ENCODE measurements at places on chromosomes 2 and 18.
A peak's percentile ranks its signal among the peaks of the same experiment; 100 is the strongest.

DNA sequence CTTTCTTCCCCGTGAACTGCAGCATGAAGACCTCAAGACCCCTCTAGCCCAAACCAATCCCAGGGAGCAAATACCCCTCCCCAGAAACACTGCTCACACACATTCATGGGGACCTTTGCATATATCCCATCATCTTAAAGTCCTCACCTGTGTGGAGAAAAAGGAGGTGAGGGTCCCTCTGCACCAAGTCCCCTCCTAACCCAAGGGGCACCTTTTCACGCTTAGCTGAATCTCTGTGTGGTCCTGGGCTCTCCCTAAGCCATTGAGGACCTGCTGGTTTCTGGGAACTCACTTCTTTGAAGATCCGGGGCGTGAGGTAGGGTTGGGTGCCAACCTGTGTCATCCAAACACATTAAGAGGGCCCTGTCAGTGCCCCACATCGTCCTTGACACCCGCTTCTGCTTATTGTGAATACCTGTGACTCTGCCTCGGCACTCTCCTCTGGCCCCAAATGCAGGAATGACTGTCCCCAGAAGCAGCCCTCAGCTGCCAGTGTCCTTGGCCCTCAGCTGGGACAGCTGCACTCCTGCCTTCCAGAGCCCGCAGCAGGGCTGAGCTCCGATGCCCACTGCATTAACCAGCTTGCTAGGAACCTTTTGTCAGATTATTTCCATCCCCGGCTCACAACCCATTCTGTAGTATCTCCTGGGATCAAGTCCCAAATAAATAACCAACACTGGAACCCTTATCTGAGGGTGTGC lies 41.3 kb upstream of the ITM2C start:
- no peak for DNase-seq

GRCh38 chr18:35623255-35623654 lies 41.7 kb downstream of the GALNT1 start:
- no peak for DNase-seq

DNA sequence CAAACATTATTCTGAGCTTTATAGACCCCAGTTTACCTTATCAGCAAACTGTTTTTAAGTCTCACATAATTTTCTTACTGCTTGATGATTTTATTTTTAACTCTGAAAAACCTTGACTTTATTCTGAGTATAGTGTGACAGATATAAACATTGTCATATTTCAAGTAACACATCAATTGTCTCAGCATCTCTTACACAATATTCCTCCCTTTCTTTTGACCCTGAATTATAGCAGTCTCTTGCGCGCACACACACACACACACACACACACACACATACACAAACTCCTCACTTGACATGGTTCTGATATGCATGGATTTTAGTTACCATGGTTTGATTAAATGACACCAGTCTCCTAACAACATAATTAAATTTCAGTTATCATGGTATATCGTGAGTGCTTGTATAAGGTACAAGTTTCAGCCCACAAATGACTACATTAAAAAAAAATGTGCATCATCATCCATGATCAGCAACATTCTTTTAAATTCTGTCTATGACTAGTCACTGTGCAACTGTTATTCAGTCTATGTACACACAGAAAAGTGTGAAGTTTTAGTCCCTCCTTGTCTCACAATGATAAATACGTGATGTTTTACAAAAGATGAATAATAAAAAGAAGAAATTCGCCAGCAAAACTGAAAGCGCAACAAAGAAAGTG lies 39.5 kb upstream of the TACR1 start:
- DNase-seq = no peak

GRCh38 chr18:56083097-56083521 lies 495.1 kb upstream of the TCF4 start:
- no peak for DNase-seq

- no peak for DNase-seq
These were observed 9.7 kb upstream of the SNED1 start for GRCh38 chr2:240988571-240989271.

GRCh38 chr2:71601136-71602114 lies 148.1 kb downstream of the DYSF start:
- no peak for DNase-seq

GRCh38 chr18:51211552-51211951 lies 14.1 kb upstream of the MEX3C start:
- DNase-seq = no peak

GRCh38 chr2:241498115-241499070 lies 10.0 kb downstream of the STK25 start:
- DNase-seq = no peak

GRCh38 chr2:3728104-3729054 lies 25.0 kb downstream of the DCDC2C start:
- DNase-seq = no peak

- DNase-seq = no peak
These were observed 1.6 kb downstream of the ZNF516 start for GRCh38 chr18:76493213-76494161.

GRCh38 chr2:156589381-156590079 lies 153.4 kb downstream of the GPD2 start:
- DNase-seq = no peak

DNA sequence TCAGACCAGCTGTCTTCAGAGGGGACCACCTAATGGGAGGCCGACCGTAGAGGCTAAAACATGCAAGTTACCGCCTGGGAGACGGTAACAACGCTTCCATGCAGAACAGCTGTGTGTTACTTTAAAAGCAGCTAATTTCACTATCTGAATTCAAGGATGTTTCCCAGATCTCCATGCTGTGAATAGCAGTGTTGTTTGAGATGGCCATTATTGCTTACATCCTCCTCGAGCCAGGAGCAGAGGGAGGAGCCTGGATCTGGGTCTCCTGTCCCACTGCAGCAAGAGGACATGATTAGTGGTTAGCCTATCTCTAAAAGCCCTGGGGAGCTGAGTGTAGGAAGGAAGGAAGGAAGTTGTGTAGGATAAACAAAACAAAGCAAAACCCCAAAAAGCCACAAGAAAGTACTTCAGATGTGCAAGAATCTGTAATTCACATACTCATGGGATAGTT lies 50.9 kb downstream of the ACTR2 start:
- DNase-seq = no peak

DNA sequence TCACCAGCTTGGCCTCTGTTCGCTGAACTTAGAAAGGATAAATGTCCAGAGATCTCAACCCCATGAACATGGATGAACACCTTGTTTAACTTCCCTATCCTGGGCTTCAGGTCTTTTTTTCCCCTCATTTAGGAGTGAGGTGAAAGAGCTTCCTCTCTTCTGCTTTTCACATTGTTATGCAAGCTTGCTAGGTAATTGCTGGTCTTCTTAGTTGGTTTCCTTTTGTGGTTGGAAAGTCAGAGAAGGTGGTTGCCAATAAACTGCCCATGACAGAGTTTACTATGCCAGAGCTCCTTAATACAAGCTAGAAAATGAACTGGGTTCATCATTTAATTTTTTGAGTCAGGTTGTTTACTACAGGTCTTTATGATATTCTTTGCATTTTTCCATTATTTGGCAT lies 16.6 kb downstream of the SLC9A4 start:
- no peak for DNase-seq

DNA sequence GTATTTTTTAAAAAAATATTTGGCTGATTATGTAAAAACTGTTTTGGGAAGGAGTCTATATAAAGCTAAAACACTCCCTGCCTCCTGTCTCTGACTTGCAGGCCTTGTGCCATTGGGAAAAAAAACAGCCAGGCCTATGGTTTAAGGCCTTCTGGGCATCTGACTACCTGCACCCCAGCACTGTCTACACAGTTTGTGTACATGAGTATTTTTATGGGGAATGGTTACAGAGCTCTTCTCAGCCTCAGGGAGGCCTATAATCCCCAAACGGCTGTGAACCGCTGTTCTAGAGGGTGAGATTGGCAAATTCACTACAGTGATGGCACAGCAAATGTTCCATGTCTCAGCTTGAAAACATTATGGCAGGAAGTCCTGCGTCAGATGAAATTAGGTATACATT lies 96.1 kb downstream of the LTBP1 start:
- DNase-seq = no peak

DNA sequence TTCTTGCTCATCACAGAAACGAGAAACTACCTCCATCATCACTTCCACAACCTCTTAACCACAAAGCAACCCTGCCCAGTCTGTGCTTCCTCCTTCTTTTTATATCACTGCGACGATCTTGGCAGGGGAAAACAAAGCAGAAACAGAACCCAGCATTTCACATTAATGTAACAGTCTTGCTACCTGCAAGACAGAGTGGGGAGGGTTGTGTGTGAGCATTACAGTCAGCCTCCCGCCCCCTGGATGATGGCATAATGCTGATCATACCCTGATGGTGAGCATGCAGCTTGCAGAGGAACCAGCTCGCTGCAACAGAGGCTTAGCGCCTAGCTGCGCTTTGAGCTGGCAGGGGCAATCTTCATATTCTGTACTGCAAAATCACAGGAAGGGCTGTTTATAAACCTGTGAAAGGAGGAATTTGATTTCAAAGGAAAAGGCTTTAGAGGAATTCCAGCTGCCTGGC lies 376.1 kb downstream of the IRS1 start:
- peak; percentile 11 for DNase-seq
